ENCODE measurements at places on chromosomes 16 and 17.

- no peak for DNase-seq
These were observed 2.6 kb downstream of the BAIAP3 start for GRCh38 chr16:1335996-1336395.

- peak; percentile 18 for DNase-seq
These were observed 339.0 kb downstream of the MAF start for GRCh38 chr16:79261481-79261940.

- no peak for DNase-seq
These were observed 2.7 kb downstream of the MAP3K14 start for GRCh38 chr17:45313996-45314740.

GRCh38 chr16:69444873-69445517 lies 20.6 kb downstream of the CYB5B start:
- no peak for DNase-seq

- DNase-seq: no peak
These were observed 100.5 kb downstream of the SMG6 start for GRCh38 chr17:2202996-2203575.

- DNase-seq: no peak
These were observed 231.2 kb downstream of the MSI2 start for GRCh38 chr17:57487573-57487972.

GRCh38 chr17:79841369-79842135 lies 2.3 kb upstream of the CBX4 start:
- DNase-seq: no peak

GRCh38 chr16:15873301-15873700 lies 15.1 kb downstream of the CEP20 start:
- no peak for DNase-seq

DNA sequence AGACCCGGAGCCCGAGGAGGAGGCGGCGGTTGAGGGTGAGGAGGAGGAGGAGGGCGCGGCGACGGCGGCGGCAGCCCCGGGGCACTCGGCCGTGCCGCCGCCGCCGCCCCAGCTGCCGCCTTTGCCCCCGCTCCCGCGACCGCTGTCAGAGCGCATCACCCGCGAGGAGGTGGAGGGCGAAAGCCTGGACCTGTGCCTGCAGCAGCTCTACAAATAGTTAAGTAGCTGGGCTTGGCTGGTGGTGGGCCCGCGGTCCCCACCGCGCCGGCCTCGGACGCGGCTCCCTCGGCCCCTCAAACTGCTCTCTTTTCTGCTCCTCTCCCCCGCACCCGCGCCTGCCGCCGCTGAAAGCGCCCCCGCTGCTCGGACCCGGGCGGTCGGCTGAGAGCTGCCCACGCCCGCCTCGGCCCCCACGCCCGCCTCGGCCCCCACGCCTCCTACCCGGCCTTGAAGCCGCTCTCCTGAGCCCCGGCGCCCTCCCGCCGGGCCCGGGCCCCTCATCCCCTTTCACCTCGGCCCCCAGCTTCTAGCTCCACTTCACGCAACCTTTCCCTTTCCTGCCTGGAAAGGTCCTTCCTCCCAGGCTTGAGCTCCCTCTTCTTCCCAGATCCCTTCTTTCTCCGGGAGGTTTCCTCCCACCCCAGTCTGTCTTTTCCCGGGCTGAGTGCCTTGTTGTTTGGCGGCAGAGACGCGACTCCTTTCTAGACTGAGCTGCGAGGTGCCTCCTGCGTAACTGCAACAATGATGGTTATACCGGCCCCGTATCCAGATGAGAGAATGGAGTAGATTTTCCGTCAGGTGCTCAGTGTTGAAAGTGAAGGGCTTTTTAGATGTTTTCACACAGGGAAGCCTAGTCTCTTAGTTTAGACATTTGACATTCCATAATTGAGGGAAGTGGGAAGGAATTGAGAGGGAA lies 850 bp downstream of the PPM1E start:
- no peak for DNase-seq

DNA sequence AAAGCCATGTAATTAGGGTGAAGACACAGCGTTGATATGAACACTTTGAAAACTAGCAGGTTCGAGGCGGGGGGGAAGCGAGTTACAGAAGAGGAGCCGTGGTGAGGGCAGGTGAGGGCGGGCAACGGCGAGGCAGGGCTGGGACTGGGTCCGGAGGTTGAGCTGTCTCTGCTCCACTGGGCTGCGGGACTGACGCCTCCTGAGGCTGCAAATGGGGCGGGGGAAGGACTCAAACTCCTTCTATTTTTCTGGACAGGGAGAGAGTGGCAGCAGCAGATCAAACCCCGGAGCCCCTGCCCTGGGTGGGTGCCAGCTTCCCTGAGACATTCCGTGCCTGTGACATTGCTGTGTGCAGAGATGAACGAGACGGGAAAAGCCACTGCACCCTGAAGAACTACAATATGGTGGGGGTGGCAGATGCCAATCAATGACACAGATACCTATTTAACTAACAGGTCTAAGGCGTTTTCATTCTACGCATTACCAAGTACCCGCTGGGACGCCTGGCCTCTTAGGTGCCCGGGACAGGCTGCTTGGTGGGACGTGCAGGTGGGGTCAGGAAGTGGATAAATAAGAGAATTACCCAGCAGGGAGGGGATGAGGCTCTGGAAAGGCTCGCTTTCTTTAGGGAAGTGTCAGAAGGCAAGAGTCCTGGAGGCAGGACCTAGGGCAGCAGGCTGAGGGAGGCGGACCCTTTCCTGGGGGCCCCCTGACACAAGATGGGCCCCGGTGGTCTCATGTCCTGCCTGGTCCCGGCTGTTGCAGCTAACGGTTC lies 30.4 kb downstream of the RPH3AL start:
- no peak for DNase-seq

- DNase-seq: no peak
These were observed at the start of gene DPEP3 for GRCh38 chr16:67979955-67980678. Gene DPEP3 (minus strand): TSS chr16:67980499. CDS start chr16:67980380, 119 bp downstream.

- DNase-seq: no peak
These were observed 292.5 kb downstream of the SOX9 start for GRCh38 chr17:72413077-72414031.

GRCh38 chr17:2799653-2800052 lies 3.4 kb downstream of the RAP1GAP2 start:
- DNase-seq: no peak

GRCh38 chr16:71903608-71904007 lies 8.3 kb downstream of the IST1 start:
- no peak for DNase-seq

GRCh38 chr16:89742948-89743347 lies 21.6 kb downstream of the ZNF276 start:
- DNase-seq: no peak

DNA sequence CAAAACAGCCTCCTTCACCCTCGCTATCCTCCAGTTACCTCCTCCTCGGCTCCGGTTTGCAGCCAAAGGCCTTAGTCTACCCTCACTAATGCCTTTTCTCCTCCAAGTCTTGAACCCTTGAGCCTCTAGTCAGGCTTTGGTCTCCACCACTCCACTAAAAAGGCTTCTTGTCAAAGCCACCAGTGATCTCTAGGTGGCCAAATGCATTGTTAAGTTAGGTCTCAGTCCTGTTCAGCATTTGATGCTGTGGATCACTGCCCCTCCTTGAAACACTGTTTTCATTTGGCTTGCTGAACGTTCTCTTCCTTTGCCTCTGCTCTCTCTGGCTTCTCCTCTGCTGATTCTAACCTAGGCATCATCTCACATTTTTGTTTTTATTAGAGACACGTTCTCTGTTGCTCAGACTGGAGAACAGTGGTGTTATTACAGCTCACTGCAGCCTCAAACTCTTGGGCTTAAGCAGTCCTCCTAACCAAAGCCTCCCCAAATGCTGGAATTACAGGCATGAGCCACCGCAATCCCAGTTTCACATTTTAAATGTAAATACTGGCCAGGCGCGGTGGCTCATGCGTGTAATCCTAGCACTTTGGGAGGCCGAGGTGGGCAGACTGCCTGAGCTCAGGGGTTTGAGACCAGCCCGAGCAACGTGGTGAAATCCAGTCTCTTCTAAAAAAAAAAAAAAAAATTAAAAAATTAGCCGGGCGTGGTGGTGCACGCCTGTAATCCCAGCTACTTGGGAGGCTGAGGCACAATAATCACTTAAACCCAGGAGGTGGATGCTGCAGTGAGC lies 1.1 kb downstream of the SGF29 start:
- DNase-seq: no peak

DNA sequence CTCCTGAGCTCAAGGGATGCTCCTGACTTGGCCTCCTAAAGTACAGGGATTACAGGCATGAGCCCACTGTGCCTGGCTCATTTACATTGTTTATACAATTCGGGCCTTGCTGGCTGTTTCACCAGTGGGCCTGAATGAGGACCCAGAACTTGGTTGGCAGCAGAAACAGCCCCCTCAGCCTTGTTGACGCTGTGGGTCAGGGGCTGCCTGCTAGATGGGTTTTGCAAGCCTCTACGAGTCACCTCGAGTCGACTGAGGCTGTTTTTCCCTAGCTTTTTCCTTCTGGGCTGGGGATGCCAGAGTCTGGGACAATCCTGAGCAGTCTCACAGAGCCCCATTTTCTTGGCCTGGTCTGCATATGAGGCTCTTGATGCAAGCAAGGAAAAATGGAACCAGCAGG lies 16.1 kb downstream of the PPL start:
- DNase-seq: no peak

- peak; percentile 68 for DNase-seq
These were observed at the start of gene NME3 for GRCh38 chr16:1771188-1771863. Gene NME3 (minus strand): TSS chr16:1771543. CDS start chr16:1771534, 9 bp downstream.

DNA sequence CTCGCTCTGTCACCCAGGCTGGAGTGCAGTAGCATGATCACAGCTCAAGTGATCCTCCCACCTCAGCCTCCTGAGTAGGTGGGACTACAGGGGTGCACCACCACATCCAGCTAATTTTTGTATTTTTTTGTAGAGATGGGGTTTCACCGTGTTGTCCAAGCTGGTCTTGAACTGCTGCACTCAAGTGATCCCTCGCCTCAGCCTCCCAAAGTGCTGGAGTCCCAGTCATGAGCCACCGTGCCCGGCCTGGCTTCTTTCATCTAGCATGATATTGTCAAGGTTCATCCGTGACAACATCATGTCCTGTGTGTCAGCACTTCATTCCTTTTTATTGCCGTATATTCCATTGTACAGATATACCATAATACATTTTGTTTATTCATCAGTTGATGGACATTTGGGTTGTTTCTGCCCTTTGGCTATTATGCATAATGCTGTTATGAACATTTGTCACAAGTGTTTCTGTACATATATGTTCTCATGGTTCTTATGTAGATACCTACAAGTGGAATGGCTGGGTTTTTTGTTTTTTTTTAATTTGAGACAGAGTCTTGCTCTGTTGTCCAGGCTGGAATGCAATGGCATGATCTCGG lies 3.4 kb upstream of the GHDC start:
- DNase-seq: no peak

DNA sequence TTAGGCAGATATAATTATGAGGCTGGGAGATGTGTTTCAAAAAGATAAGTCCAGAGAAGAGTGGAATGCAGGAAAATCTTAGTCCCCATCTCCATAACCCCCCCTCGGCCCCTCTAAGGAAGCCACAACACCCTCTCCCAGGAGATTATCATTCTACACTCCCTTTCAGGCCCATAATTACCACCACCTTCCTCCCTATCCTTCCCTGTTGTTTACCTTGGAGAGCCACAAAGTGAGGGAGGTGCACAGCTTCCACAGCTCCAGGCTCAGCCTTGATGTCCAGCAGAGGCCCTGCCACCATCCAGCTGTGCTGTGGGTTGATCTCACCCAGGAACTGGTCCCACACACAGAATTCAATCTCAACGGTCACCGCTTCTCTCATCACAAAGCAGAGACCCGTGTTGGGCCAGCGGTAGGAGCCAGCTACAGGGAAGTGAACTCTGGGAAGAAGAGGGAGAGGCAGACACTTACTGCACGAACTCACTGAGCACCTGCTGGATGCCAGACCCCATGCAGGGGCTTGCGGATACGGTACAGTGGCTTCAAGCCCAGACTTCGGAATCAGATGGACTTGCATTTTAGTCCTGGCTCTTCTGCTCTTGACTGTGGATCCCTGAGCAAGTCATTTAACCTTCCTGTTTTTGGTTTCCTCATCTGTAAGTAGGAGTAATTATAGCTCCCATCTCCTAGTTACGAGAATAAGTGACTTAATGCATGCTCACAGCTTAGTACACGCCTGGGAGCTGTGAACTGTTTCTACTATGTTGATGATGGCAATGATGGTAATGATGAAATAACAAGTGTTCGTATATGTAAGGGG lies 44.1 kb downstream of the MIS12 start:
- no peak for DNase-seq

DNA sequence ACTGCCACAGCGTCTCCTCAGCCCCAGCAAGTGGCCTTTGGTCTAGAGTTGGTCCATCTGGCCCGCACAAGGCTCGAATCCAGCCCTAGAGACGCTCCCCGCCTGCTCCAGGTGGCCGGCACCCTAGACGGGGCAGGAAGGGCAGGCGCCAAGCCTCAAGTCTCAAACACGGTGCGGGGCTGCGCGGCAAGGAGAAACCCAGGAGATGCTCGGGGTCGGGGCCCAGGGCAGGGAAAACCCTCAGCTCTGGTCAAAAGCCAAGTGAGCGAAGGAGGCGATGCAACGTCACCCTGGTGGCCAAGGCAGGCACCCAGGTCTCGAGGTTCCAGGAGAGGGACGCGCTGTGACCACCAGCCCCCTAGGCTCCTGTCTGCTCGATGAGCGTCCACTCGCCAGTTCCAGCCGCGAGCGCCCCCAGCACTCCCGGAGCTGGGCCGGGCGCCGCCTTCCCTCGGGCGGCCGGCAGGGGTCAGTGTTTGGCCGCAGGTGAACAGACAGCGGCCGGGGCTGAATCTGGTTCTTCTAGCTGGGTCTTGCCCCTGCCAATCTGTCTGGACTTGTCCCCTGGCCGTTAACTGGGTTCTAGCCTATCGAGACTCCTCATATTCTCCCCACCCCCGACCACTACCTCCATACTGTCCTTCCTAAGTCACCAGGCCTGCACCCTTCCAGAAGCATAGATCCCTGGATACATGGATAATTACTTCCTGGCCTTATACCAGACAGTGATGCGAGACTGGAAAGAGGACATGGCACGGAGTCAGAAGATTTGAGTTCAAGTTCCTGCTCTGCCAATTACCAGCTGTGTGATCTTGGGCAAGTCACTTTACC lies 44.0 kb downstream of the PRAC1 start:
- peak; percentile 45 for DNase-seq
